ENCODE measurements at places on chromosomes 5 and 9.

DNA sequence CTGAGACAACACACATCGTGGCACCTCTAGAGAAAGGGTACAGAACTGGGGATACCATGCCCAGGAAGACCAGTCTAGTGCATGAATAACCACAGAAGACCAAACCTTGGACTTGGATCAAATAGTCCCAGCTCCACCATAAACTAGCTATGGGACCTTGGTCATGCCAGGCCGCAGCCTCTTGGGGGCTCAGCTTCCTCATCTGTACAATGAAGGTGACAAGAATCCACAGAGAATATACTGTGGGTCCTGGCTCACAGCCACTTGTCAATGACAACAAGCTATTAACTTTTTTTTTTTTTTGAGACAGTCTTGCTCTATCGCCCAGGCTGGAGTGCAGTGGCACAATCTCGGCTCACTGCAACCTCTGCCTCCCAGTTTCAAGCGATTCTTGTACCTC, 3.9 kb downstream of the KYAT1 start:
- DNase-seq: no peak

DNA sequence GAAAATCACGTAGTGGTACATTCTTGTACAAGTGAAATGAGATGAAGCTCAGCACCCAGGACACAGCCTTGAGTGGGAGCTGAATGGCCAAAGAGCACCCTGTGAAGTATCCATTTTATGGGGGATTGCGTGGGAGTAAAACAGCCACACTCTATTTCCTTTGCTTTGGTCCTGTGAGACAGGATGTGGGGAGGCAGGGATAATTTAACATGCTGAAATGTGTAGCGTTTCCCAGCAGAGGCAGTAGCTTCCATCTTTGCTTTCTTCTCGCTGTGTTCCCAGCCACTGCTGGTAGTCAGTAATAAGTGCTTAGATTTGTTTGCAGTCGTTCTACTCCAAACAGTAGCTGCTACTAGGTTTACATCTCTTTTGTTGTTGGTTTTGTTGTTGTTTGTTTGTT, 4.4 kb downstream of the IL31RA start:
- DNase-seq: no peak

- DNase-seq: no peak
Observed at GRCh38 chr9:83536332-83536731, 1.9 kb downstream of the FRMD3 start.

DNA sequence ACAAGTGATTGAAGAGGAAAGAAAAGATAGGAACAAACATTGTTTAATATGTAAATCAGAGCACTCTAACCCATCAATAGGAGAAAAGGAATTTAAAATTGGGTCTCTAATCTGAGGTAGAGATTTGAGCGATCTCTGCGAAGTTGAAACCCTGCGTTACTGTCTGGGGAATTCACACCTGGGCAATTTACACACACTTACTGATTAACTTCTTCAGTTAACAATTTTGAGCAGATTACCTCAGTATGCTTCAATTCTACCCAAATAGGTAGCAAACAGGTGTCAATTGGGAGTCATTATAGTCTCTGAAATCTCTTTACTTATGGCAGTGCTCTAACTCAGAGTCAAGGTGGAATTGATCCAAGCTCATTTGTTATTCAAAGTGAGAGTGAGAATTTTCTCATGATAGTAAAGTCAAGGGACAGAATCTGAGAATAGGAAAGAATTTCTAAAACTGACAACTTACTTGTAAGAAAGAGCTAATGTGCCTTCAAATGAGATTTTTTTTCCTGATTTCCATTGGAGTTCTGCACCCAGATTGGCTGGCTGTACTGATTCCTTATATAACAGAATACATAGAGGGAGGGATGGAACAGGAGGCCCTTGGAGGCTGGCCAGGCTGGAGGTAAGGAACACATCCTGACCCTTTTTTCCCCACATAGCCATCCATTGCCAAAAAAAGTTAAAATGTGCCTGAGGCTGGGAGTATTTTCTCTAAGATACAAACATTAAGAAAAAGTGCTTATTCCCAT, 27.1 kb upstream of the IFNA14 start:
- no peak for DNase-seq

DNA sequence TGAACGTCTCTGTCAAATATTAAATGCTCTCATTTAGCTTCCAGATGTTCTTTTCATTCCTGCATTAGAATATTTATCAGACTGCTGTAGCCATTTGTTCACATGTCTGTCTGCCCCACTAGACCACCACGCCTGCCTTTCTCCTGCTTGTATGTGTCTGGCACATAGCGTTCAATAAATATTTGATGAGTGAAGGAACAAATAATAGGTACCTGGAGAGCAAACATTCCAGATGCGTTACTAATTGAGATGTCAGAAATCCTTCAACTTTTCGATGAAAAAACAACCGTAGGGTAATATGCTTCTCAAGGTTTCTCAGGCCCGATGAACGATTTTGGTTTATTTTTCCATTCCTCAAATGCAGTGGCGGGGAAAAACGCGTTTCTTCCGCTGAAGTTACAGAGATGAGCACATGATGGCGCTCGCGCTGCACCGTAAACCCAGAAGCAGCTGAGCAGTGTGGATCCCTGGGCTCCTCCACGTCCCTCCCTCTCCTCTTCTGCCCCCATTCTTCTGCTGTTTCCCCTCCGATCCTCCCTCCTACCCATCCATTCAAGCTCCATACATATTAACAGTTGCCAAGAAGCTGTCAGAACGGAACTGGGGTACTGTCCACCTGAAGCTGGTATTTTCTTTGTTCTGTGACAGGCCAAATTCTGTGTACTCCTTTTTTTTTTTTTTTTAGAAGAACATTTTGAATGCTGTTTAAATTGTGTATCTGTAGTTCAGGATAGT, 245.4 kb downstream of the MPDZ start:
- DNase-seq: no peak

DNA sequence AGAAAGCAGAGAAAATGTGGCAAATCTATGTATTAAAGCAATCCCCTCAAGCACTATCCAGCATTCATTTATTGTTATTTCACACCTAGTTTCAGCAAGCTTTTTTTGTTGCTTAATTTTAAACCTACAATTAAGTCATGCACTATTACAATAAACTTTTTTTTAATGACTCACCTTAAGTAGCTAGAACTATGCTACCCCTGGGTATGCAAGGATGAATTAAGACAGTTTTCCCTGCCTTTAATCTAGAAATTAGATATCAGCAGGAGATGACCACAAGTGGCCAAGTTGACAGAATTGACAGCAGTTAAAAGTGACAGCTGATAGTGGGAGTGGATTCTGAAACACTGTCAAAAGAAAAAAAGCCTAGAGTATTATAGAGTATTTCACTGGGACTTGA, 20.0 kb downstream of the ITGA1 start:
- DNase-seq: no peak

GRCh38 chr5:134048864-134049263, 44.1 kb upstream of the VDAC1 start:
- no peak for DNase-seq

DNA sequence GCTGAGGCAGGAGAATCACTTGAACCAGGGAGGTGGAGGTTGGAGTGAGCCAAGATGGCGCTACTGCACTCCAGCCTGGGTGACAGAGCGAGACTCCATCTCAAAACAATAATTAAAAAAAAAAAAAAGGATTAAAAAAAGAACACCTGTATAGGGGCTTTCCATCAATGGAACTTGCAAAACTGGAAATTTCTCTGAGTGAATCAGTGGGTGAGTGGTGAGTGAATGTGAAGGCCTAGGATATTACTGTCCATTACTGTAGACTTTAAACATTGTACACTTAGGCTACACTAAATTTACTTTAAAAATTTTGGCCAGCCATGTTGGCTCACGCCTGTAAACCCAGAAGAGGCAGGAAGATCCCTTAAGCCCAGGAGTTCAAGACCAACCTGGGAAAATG, 5.7 kb upstream of the RARS1 start:
- no peak for DNase-seq

DNA sequence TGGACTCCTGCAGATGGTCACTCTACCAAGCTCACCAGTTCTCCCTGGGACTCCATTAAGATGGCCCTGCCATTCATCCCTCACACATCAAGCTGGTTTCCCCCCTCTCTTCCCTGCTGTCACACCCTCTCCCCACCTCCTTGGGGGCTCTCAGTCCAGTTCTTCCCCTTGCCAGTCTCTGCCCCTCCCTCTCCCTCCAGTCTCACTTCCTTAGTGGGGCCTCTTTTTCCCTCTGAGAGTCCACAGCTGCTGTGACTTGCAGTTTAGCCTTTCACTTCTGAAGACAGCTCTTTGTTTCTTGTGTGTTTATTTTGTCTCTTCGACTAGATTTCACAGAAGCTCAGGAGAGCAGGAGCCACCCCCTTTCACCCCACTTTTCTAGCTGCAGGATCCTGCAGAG, 10.5 kb downstream of the DOCK2 start:
- DNase-seq: no peak

DNA sequence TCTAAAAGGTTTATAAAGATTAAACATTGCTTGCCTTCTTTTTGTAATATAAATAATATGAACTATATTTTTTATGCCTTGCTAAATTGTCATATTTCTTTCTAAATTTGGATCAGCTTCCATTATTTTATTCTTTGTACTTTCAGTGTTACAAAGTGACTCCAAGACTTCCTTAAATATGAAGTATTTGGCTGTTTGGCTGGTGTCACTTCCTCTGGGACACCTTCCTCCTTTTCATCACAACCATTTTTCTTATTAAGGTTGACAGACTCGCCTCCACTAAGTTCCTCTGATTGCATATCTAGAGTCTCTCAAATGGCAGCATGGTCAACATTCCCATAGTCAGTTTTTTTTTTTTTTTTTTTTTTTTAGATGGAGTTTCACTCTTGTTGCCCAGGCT, 73.8 kb upstream of the SLC1A1 start:
- DNase-seq: no peak

- no peak for DNase-seq
Observed at GRCh38 chr5:135028791-135029476, 5.1 kb downstream of the PITX1 start.

- DNase-seq: no peak
Observed at GRCh38 chr9:137470785-137471184, 11.7 kb upstream of the NSMF start.

- no peak for DNase-seq
Observed at GRCh38 chr9:70054521-70054920, 10.9 kb downstream of the MAMDC2 start.

- no peak for DNase-seq
Observed at GRCh38 chr5:108529381-108529780, 147.5 kb upstream of the FBXL17 start.

GRCh38 chr5:19564036-19564435, 424.0 kb downstream of the CDH18 start:
- no peak for DNase-seq

DNA sequence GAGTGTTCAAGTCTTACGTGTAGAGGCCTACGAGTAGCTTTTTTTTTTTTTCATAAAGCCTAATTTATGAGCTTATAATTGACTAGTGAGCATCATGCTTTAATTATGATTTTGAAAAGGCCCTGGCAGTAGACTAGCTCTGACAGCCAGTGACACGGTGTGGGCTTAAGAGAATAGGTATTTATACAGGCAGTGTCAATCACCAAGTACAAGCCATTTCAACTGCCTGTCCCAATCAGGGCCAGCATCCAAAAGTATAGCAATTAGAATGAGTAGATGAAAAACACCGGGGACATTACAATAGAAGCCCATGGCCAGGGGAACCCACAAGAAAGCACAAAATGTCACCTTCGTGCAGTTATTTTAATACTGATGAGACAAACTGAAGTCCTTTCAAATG, 552.8 kb downstream of the CAAP1 start:
- no peak for DNase-seq

GRCh38 chr5:143886096-143886495, 74.1 kb downstream of the HMHB1 start:
- no peak for DNase-seq

DNA sequence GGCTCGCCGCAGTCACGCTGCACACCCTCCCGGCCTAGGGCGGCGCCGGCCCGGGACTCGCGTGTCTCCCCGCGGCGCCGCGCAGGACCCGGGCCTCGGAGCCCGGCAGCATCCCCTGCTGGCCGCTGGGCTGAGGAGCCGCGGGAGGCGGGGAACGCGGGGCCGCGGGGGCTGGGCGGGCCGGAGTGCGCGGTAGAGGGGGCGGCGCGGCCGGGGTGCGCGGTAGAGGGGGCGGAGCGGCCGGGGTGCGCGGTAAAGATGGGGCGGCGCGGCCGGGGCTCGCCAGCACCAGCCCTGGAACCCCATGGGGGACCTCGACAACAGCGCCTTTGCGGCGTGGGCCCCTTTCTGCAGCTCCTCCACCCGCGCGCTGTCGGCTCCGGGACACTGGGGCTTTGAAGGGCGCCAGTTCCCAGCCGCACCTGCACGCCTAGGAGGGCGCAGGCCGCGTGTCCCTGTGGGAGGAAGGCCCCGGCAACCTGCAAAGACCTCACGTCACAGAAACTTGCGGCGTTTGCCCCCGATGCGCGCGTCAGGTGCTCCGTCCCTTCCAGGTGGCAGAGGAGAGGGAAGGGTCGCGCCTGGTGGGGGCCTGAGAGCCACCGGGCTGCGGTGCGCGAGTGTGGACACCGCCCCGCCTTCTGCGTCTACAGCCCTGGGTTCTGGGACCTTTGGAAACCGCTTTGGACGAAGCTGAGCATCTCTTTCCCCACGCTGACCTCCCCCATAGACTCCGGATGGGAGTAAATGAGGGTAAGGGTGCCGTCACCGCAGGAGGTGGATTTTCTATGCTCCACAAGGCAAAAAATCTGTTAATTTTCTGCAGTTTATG, 49.6 kb downstream of the NSUN2 start:
- DNase-seq: no peak

DNA sequence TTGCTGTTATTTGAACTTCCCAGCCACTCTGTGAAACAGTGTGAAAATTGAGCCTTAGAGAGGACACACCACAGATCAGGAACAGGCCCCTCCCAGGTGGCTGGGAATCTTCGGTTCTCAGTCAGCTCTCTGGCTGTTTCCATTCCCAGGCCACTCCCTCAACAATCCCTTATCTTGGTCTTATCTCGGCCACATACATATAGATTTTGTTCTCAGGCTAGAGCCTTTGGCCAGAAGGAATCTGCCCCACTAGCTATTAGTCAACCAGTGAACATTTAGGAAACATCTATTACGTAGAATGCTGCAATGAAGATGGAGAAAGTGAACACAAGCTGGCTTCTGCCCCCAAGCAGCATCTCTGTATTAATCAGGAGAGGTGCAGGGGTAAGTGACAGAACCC, 21.0 kb upstream of the WWC1 start:
- no peak for DNase-seq

GRCh38 chr5:135900276-135900675, 4.6 kb upstream of the IL9 start:
- no peak for DNase-seq

- no peak for DNase-seq
Observed at GRCh38 chr5:115952588-115952987, 9.7 kb upstream of the LVRN start.

DNA sequence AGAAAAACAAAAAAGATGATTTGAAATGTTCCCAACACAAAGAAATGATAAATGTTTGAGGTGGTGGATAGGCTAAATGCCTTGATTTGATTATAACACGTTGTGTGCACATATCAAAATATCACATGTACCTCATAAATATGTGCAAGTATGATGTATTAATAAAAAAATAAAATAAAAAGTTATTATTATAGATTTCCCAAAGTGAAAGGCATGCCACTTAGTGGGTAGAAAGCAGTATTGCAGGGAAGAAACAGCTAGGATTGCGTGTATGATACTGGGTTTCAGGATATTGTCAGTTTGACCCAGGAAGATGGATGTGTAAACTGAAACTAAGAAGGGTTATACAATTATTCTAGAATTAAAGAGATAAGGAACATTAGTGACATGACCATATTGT, 3.6 kb upstream of the TMEM38B start:
- no peak for DNase-seq
